ENCODE measurements at places on chromosomes 2 and 18.

DNA sequence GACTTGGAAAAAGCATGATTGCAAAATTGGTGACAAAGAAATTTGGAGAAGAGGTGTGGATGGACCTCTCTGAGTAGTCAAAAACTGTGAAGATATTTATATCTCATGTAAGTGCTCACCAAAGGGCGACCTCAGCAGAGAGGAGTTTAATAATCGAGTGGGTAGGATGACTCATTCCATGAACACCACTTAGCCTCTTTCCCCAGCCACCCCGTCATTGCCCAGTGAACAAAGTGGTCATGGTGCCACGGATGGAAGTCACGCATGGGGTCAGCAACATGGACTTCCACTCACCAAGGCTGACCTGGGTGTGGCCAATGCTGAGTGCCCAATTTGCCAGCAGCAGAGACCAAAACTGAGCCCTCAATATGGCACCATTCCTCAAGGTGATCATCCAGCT, 997.4 kb upstream of the GYPC start:
- DNase-seq, result no peak

GRCh38 chr18:40152859-40153258, 1802.2 kb upstream of the PIK3C3 start:
- DNase-seq, result no peak

- DNase-seq, result no peak
Observed at GRCh38 chr18:41758534-41758933, 196.5 kb upstream of the PIK3C3 start.

- DNase-seq, result no peak
Observed at GRCh38 chr18:59881728-59882656, 17.8 kb upstream of the PMAIP1 start.

GRCh38 chr2:195575879-195576401, 81.1 kb upstream of the SLC39A10 start:
- DNase-seq, result peak; percentile 43

- no peak for DNase-seq
Observed at GRCh38 chr2:113407446-113408099, 29.9 kb upstream of the ZNG1B start.

GRCh38 chr2:10873171-10873570, 38.6 kb upstream of the KCNF1 start:
- no peak for DNase-seq
